ENCODE measurements at places on chromosomes 6 and 20.

DNA sequence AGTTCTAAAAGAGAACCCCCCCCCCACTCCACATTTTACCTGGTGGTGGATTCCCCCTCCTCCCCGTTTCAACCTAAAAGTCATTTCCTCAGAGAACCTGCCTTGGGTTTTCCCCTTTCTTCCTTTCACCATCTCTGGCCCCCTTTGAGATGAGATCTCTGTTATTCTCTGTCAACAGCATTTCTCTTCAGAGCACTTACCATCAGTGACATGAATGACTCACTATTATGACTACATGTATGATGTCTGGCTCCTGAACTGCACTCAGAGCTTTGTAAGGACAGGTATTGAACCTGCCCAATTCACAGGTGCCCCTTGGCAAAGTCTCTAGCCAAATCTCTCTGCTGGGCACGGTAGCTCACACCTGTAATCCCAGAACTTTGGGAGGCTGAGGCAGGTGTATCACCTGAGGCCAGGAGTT is 61.4 kb upstream of the JARID2 start:
- DNase-seq, result no peak

- no peak for DNase-seq
Observed at GRCh38 chr6:38909015-38909730, 139.4 kb upstream of the GLP1R start.

DNA sequence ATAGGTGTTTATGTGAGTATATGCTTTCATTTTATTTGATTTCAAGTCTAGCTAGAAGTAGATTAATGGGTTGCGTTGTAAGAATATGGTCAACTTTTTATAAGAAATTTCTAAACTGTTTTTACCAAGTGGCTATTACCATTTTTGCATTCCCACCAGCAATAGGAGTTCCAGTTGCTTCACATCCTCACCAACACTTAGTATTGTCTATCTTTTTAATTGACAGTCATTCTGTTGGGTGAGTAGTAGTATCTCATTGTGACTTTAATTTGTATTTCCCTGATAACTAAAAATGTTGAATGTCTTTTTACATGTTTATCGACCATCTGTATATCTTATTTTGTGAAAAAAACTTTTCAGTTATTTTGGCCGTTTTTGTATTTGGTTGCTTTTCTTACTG is 135.3 kb downstream of the AKAP7 start:
- no peak for DNase-seq

GRCh38 chr20:40741507-40742106 is 52.6 kb upstream of the MAFB start:
- peak; percentile 7 for DNase-seq

DNA sequence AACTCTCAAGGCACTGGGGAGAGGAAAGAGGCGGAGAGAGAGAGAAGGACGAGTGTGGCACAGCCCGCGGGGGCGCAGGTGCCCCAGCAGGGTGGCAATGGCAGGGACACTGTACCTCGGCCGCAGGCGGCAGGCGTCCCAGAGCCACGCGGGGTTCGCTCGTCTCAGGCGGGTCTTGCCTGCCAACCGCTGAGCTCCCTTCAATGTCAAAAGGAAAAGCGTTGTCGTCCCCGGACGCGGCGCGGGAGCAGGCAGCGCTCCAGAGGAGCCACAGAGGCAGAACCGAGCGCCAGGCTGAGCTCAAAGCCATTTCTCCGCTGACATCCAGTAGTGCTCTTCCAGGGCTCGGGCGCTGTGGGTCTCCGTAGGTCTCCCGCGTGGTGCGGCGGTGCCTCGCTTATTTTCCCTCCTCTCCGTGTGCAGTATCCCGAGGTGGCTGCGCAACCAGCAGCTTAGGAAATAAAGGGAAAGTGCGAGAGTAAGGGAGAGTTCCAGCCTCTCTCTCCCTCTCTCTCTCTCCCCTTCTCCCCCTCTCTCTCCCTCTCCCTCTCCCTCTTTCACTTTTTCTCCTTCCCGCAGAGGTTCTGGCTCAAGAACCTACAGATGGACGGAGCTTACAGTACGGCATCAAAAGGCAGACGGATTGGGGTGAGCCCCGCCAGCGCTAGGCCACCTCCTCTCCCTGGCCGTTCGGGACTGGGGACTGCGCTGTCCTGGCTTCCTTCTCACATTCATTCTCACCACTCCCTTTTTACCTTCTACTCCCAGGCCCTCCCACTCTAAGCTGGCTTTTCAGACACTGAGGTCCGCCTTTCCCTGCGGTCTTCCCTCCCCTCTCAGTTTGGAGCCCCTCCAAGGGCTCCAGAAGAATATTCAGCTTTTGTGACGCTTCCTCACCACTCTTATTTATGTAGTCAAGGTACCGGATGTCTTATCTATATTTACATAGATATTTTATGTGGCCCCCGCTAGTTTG is at the start of gene LAMA4:
TSS of gene LAMA4 (minus strand) at position 727 of the 976 bp plus-strand sequence. CDS start at position 310, 417 bp downstream.
- no peak for DNase-seq

All from AG09319 (cell line).